ENCODE measurements at places on chromosomes 4 and X.

GRCh38 chr4:17058536-17058915, 160.1 kb upstream of the LDB2 start:
- peak; percentile 55 for DNase-seq

DNA sequence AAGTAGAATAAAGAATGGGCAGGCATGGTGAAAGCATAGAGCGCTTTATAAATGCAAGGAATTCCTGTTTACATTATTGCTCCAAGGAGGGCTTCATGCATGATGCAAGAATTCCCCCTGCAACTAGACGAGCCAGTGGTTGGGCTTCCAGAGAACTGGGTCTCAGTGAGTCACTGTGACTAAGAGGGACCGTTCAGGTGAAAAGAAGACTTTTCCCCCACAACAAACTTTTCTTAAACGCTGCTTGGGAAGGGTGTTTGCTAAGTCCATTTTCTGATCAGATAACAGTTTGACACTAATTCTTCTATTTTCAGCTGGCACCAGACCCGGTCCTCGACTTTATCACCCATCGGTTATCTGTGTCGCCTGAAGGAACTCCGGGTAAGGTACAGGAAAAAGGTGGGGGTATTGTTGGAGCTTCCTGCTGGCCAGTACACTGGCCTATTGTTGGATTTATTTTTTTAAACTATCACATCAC, 40.1 kb downstream of the LDB2 start:
- DNase-seq = no peak

GRCh38 chrX:148771440-148771839, 271.0 kb downstream of the AFF2 start:
- peak; percentile 11 for DNase-seq

DNA sequence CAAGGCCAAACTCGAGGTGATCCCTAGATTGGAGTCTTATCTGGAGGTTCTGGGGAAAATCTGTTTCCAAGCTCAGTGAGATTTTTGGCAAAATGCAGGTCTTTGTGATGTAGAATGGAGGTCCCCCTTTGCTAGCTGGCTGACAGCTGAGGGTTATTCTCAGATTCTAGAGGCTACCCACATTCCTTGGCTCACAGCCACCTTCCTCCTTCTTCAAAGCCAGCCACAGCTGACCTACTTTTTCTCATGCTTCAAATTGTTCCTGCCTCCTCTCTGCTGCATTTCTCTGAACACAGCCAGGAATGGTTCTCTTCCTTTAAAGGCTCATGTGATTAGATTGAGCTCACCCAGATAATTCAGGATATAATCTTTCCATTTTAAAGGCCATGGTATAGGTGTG, 86.9 kb downstream of the VCX3A start:
- no peak for DNase-seq

DNA sequence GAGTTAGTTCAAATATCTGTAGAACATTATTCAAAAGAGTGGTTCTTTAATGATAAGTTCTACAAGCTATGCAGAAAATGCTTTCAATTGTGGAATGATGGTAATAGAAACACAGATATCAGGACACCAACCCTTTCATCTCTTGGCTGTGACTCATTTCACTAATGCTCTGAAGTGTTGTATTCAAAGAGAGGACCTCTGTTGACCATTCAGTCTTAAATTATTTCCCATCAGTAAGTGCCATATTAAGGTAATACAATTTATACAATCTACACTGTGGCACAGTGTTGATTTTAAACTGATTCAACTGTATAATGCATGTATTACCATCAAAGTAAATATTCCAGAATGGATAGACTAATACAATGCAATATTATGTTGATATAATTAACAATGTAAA, 289.0 kb upstream of the ADGRL3 start:
- no peak for DNase-seq

DNA sequence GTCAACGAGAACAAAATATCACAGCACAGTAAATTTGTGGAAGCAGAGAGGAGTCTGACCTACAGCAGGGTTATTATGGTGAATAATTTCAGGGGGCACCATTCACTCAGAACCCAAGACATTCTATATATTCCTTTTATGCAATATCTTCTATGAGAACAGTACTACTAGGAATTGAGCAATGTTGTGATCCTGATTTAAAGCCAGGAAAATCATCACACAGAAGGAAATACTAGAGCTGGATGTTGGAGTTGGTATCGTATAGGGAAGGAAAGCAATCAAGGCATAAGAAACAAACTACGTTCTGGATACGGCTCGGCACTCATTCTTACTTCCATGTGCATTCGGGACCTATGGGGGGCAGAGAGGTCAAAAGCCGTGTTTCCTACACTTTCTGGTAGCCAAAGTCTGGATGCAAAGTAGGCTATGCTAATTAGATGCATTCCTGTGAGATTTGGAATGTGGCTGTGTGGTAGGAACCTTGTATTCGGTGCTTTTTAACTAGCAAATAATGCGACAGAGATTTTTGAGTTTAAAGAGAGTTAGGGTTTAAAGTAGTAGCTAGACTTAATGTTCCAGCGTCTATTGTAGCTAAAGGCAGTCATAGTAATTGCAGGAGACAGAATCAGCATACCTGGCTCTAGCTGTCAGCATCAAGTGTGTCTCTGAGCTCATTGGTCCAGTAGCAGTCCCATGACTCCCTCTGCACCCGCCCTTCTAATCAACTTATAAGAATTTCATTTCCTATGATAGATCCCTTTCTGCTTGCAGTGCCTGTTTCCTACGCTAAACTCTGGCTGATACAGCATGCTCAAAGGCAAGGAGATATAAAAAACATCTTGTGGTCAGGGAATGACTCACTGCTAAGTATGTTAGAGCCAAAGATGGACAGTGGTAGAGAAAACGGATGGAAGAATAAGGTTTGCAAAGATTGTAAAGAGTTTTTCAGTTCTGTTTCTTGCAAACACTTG, 43.3 kb upstream of the PDGFC start:
- DNase-seq = no peak

GRCh38 chr4:88859191-88859812, 161.7 kb upstream of the NAP1L5 start:
- DNase-seq = no peak

GRCh38 chrX:130106071-130106470, 4.2 kb downstream of the ELF4 start:
- no peak for DNase-seq

- no peak for DNase-seq
Observed at GRCh38 chr4:19580095-19580494, 671.6 kb upstream of the SLIT2 start.

GRCh38 chr4:188198982-188199792, 59.9 kb downstream of the TRIML1 start:
- DNase-seq = no peak

DNA sequence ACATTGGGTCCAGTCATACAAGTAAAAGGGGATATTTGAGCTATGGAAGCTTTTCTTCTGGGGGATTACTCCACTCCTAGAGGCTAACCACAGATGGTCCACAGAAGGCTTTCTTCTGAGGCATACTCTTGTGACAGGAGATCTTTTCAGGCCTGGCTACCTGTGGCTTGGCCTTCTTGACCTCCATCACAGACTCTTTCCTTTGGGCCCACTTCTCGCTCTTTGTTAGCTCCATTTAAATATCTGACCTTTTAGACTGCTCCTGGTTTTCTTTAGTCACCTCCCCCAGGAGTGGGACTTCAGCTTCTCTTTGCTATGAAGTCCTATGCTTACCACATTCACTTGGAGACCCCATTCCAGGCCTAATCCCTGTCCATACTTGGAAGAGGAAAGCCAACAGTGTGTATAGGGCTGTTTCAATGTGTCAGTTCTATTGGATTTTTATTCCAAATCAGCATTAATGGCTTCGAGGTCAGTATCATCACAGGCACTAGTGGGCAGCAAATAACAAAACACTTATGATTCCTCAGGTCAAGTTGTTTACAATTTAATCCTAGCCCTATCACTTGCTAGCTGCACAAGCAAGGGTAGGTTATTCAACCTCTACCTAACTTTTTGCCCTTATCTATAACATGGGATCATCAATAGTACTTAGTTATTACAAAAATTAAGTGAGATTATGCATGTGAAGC, 26.3 kb downstream of the GPC3 start:
- DNase-seq = no peak

DNA sequence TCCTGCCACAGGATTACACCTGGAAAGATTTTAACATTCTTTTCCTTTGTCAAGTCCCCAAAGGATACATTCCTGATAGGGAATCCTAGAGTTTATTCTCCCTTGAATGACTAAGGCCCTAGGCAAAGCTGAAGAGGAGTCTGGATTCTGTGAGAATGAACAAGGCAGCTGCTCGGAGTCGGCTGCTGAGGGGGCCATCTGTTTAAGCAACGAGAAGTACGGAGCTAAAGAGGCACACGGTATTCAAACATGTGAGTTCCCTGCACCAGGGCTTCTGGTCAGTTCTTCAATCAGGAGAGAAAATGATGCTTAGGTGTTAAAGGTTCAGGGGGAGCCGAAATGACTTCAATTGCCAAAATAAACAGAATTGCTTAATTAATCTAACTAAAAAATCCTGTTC, 97.6 kb downstream of the MGST2 start:
- DNase-seq = peak; percentile 73

GRCh38 chrX:1529328-1529727, 7.7 kb downstream of the P2RY8 start:
- DNase-seq = no peak

GRCh38 chr4:42281324-42282020, 115.8 kb upstream of the SHISA3 start:
- no peak for DNase-seq

DNA sequence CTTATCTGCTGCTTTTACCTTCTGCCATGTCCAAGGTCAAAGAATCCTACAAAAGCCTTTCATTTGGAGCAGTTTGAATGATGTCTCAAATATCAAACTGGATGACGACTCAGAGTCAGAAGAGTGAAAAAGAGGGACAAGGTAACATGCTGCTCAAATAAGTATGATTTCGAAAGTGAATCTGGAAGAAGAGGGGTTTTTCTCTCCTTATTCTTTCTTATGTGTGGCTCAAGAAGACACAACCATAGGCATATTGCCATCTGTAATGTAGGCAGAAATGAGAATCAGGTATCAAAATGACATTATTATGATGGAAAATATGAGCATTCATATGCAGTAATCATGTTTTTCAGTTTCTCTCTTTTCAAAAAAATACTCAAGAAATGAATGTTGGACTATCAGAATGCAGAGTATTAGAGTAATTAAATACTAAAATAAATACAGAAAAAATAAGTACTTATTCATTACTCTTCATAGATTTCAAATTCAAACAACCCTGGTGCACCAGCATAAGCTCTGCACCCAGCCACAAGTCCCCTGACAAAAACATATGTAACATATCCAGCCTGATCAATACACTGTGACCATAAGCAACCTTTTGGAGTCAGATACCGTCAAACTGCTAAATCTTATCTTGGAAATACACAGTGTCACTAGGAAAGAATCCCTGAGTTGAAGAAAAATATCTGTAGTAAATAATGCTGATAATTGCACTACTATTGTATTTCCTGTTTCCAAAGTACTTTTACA, 468.6 kb downstream of the INPP4B start:
- no peak for DNase-seq

GRCh38 chr4:142547974-142548373, 298.1 kb downstream of the INPP4B start:
- no peak for DNase-seq

- DNase-seq = no peak
Observed at GRCh38 chrX:65932173-65933084, 107.5 kb downstream of the VSIG4 start.

DNA sequence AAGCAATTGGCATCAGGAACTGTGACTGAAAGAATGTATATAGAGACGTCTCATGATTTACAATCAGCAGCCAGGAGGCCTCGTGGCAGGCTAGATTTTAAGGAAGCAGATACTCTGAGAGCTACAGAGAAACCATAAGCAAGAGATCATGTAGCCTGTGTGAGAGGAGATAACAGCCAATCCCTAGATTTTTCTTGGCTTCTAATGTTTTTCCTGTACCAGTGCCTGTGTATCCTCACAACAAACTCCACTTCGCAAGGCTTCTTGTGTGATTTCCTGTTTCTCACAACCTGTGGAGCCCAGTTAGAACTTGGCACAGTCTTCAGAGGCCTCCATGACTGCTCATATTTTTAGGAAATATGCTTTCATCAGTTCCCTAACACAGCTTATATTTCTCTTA, 147.9 kb downstream of the PTCHD1 start:
- no peak for DNase-seq

GRCh38 chr4:1293531-1293941, 3.8 kb downstream of the MAEA start:
- DNase-seq = no peak

GRCh38 chrX:153596981-153597750, 1.8 kb downstream of the CCNQ start:
- DNase-seq = no peak

GRCh38 chr4:13905543-13905942, 278.0 kb upstream of the BOD1L1 start:
- no peak for DNase-seq

- no peak for DNase-seq
Observed at GRCh38 chr4:4524364-4524763, 17.5 kb downstream of the STX18 start.

DNA sequence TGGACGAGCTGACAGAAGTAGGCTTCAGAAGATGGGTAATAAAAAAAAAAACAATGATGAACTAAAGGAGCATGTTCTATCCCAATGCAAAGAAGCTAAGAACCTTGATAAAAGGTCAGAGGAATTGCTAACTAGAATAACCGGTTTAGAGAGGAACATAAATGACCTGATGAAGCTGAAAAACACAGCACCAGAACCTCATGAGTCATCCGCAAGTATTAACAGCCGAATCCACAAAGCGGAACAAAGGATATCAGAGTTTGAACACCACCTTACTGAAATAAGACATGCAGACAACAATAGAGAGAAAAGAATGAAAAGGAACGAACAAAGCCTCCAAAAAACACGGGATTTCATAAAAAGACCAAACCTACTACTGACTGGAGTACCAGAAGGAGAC, 10.5 kb downstream of the NELFA start:
- DNase-seq = no peak

DNA sequence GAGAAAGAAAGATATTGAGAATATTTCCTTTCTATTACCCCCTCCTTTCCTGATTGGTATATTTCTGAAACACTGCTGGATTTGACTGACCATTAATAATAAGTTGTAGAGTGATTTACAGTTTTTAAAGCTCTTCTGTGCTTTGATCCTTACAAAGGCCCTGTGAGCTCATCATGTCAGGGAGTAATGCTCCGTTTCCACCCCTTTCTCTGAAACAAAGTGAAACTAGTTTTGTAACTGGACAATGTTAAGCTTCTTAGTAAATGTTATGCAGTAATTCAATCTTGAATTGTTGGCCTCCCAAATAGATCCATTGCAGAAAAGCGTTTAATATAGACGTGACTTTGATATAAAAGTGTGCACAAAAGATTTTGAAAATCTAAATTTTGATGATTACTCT, 190.1 kb upstream of the GNPDA2 start:
- DNase-seq = no peak

DNA sequence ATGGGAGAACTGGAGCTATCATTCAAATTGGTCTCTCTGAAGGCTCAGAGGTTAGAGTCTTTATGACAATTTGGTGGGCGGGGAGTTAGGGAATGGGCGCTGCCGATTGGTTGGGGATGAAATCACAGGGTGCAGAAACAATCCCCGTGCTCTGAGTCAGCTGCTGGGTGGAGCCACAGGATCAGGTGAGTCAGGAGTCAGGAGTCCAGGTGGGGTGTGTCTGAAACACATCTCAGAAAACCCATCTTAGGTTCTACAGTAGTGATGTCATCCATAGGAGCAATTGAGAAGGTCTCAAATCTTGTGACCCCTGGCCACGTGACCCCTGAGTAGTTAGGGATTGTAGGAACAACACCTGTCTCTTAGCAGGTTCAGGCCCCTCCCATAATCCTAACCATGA, 41.6 kb upstream of the TLR3 start:
- DNase-seq = no peak

Data from NCI-H524 (cell line).